ENCODE measurements at places on chromosomes 2 and 18.

DNA sequence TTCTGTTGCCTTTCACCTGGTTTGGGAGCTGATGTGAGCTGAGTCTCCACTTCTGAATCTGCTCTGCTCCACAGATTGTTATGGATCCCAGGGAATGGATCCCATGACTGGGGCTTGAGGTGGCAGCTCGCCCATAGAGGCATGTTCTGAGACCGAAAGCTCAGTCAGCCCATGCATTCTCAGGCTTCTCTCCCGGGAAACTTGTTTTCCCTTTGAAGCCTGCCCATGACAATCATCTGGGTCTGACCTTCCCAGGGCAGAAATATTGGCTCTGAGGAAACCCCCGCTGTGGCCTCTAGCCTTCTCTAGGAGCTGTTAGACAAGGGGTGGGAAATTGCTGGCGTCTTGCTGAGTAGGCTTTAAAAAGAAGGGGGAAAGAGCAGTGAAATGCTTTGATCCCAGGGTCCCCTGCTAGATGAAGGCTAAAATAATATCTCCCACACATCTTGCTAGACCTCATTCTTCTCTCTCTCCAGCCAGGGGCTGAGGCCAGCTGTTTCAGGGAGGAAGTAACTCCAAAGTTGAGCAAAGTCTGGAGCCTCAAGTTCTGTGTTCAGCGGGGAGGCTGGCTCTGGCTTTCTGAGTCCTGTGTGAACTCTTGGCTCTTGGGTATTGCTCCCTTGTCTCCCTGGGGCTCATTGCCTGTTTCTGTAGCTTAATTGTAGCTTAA, 2.0 kb downstream of the VAMP8 start:
- DNase-seq, result no peak

GRCh38 chr18:28466204-28466603, 289.3 kb upstream of the CDH2 start:
- DNase-seq, result no peak

DNA sequence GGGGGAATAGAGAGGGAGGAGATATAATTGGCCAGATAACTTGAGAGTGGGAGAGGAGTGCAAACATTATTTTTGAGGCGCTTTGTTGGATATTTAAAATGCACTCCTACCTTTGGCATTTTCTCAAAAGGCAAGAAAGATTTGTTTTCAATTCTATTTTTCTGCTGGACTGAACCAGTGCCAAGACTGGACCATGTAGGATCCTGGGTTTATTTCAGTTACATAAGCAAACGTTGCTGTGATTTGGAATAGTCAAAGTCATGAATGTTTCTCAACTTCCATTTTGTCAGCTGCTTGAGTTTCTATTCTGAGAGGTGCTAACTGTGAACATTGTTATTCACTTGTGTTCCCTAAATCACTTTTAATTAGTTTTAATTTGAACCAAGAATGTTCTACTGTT, 8.9 kb upstream of the CHRNA1 start:
- no peak for DNase-seq

GRCh38 chr2:42492691-42493467, 903 bp downstream of the KCNG3 start:
- DNase-seq, result no peak

GRCh38 chr18:45976566-45976965, 9.4 kb upstream of the EPG5 start:
- no peak for DNase-seq
